Uterine smooth muscle cell (primary cell): ENCODE measurements at places on chromosomes 13 and 19. TPM values are rescaled to one million over a fixed set of nuclear protein-coding genes. Genes with fewer than 3 reads are reported as not detected.

Gene UBA52
- 425 and 545 TPM in 2 replicates for total RNA-seq

Gene PTH2
- not detected in 2 replicates for total RNA-seq

Gene TMEM145
- 0.50 and 0.77 TPM in 2 replicates for total RNA-seq

Gene KLK6
- not detected in 2 replicates for total RNA-seq

Gene ZNF723
- under 0.01 TPM in 1 of 2 replicates, not detected in the other for total RNA-seq
